ENCODE measurements at places on chromosomes 5 and 9.

- no peak for DNase-seq
Measured at GRCh38 chr9:90898228-90898627, 96.6 kb downstream of the SYK start.

GRCh38 chr5:55441107-55441771, 93.5 kb downstream of the PLPP1 start:
- no peak for DNase-seq

GRCh38 chr5:177496727-177497291, 595 bp downstream of the PDLIM7 start:
- DNase-seq: peak; percentile 88

DNA sequence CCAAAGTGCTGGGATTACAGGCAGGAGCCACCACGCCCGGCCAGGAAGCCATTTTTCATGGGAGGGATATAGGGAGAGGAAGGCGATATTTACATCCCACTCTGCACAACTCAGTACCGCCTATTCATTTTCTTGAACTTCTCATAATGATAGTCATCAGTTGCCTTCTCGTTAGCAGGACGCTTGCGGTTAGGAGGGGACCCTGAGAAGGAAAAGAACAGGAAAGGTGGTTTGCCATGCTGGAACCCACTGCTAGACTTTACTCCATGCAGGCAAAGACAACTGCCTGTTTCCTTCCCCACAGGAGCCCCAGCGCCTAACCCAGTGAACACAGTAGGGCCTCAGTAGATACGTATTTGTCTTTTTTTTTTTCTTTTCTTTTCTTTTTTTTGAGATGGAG, 4.1 kb upstream of the TOR1A start:
- DNase-seq: no peak

- DNase-seq: no peak
Measured at GRCh38 chr5:126428421-126428820, 5.2 kb downstream of the GRAMD2B start.

- DNase-seq: no peak
Measured at GRCh38 chr5:176497852-176498251, 39.4 kb downstream of the RNF44 start.

- DNase-seq: no peak
Measured at GRCh38 chr5:155052532-155052931, 39.0 kb downstream of the KIF4B start.

All from Calu3 (cell line).